ENCODE measurements at places on chromosomes 3 and 15.
A peak's percentile ranks its signal among the peaks of the same experiment; 100 is the strongest.

GRCh38 chr3:116476691-116477090, 31.4 kb upstream of the LSAMP start:
- no peak for DNase-seq

- DNase-seq, result no peak
These were observed 2.6 kb downstream of the ALPK3 start for GRCh38 chr15:84819791-84820190.

- no peak for DNase-seq
These were observed 2.3 kb downstream of the EIF2AK4 start for GRCh38 chr15:39936187-39936586.

DNA sequence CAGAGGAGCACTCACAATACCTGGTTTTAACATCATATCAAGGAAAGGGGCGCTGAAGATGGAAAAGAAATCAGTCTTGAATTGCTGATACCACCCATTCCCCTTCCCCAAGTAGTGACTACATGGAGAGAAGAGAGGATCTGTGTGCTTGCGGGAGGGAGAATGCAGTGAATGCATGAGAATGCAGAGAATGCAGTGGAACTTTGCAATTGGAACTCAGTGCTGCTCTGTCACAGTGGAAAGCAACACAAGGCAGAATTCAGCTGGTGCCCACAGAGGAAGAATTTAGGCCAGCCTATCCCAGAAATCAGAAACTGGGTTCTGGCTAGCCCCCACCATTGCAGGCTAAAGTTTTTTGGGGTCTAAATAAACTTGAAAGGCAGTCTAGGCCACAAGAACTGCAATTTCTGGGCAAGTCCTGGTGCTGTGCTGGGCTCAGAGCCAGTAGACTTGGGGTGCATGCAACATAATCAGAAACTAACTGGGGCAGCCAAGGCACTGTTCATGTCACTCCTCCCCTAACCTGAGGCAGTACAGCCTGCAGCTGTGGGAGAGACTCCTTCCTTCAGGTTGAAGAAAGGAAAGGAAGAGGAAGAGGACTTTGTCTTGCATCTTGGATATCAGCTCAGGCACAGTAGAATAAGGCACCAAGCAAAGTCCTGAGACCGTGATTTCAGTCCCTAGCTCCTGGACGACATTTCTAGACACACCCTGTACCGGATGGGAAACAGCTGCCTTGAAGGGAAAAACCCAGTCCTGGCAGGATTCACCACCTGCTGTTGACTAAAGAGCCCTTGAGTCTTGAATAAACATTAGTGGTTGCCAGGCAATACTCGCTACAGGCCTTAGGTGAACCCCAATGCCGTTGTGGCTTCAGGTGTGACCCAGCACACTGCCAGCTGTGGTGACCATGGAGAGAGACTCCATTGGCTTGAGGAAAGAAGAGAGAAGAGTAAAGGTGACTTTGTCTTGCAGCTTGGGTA, 329.3 kb downstream of the TBL1XR1 start:
- DNase-seq, result no peak

DNA sequence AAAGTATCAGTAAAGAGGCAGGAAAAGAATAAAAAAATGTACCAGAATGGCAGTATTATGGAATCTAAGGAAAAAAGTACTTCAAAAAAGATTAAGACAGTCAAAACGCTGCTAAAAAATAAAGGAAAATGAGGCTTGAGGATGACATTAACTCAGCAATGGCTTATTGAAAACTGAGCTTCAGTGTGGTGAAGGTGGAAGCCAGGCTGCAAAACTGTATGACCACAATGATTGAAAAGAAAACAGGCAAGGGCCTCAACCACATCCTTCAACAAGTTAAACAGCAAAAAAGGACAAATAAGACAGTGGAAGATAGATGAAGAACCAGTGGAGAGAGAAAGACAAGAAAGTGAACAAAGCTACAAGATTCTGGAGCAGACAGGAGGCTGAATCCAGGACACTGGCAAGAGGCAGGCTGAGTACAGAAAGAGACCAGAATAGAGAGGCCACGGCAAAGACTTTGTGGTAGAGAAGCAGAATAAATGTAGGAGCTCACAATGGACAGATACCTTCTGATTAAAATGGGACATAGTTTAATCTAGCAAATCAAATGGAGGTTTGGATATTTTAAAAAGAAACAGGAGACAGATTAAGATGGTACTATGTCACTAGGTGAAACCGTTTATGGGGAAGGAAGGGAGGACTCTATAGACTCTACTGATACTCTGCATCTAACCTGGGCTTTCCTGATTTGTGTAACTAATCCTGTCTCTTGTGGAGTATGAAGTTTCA, 86.1 kb downstream of the TJP1 start:
- no peak for DNase-seq

- no peak for DNase-seq
These were observed 328.7 kb downstream of the C3orf38 start for GRCh38 chr3:88478460-88478859.

DNA sequence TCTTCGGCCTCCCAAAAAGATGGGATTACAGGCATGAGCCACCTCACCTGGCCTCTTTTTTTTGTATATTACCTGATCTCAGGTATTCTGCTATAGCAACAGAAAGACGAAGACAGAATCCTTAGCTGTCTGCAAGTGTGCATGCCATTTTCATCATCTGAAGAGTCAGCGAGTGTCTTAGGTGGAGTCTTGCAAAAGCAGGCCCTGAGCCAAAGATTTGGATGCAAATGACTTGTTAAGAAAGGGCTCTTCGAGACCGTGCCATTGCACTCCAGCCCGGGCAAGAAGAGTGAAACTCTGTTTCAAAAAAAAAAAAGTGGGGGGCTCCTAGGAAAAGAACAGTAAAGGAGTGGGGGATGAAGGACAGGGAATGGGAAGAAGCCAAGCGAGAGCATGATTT, 10.2 kb upstream of the TRIM69 start:
- DNase-seq, result no peak

- peak; percentile 5 for DNase-seq
These were observed 47.6 kb downstream of the SETMAR start for GRCh38 chr3:4350789-4351163.

GRCh38 chr3:186901135-186901734, 29.1 kb upstream of the ST6GAL1 start:
- no peak for DNase-seq

- no peak for DNase-seq
These were observed 128.0 kb downstream of the ATG7 start for GRCh38 chr3:11400213-11400612.

DNA sequence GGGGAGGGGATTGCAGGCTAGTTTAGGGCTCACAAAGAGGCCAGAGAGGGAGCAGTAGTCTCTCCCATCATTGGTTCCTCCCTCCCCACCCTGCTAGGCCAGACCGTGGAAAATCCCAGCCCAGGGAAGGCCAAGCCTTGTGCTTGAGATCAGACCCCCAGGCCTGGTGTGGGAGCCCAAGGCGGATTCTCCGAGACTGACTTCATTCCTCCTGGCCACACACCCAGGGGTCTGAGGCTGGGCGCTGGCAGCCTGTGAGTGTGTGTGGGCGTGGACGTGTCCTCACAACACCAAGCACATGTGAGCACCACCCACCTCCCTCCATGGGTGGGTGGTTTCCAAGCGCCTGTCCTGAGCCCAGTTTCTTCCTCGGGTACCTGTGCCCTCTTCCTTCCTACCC, 4.1 kb downstream of the LOXL1 start:
- DNase-seq, result peak; percentile 69

DNA sequence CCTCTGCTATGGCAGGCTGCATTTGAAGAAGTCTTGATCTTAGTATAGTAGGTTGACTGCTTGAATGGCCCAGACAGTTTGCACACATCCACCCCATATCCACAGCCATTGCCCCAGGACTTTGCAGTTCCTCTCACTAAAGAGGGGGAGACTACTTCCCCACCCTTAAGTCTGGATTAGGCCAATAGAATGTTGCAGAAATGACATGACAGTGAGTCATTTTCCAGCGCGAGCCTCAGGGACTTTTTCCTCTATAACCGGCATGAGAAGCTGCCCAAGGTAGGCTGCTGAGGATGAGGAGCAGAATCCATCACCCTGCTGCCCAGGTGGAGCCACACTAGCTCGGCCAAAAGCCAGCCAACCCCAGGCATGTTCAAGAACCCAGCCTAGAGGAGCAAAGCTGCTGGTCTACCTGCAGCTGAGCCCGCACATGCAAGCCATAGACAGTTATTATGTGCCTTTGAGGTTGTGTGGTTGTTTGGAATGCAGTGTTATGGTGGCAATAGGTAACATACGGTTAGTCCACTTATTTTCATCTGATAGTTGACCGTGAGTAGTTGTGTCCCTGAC, 113.9 kb downstream of the TLE3 start:
- DNase-seq, result no peak

GRCh38 chr3:197615430-197615829, 59.7 kb upstream of the BDH1 start:
- DNase-seq, result no peak

DNA sequence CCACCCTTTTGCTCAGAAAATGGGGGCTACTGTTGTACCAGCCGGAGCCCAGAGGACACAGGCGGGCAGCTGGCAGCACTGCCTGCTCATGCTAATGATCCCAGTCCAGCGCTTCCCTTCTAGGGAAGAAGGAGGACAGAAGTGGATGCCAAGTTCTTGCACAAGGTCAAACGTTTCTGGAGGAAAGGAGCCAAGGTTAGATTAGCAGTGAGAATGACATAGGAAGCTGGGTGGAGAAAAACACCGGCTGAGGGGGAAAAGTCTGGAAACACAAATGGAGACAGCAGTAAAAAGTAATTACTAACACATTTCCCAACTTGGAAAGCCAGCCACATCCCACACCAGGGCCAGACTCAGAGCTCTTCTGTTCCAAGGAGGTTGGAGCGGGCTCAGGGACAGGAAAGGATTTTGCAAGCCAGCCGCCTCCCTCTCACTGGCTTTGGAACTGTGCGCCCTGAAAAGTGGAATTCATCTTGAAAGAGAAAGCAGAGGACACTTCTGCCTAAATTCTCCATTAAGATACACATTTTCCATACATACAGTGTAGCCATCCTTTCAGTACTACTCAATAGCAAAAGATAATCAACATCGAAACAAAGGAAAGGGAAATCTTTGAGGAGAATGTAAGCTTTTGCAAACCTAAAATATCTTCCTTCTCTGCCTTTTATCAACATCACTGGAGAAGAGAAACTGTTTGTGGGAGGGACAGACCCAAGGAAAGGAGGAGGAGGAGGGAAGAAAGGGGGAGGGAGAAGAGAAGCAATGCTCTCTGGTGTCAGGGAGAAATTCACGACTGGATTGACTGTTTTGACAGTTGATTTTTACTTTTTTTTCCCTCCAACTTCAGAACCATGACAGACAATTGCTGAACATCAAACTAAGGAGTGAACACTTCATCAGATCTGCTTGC, 133.6 kb downstream of the CD47 start:
- DNase-seq, result no peak
